ENCODE measurements at places on chromosomes 4 and X.

DNA sequence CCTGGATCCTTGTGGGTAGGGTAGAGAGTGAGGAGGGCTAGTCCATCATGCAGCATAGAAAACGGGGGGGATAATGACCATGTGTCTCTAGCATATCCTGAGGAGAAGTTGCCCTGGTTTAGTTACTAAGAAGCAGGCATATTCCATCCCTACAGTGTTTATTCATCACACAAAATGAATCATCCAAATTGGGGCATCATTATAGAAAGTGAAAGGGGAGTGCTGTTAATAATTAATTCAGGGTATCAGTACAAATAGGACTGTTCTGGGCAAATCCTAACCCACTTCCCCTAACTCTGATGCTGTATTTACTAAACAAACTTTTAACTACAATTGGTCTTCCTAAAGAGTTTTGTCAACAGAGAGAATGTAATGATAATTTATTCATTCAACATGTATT lies 281.1 kb upstream of the ARX start:
- DNase-seq, result no peak

DNA sequence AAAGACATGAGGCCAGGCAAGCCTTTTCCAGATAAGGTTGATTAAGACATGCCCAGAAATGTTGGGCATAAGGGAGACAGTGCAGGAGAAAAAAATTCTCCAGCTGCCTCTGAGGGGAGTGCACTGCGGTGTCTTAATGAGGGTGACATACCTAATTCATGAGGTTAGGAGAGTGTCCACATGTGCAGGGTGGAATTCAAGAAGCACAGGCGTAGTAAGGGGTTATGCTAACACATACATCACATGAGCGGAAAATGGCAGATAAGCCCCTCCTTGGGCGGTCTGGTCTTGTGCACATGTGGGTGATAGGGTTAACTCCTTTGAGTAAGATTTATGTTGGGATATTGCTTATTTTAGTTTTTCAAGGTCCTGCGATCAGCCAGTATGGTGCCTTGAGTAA lies 122.4 kb downstream of the PHKA2 start:
- no peak for DNase-seq

GRCh38 chr4:39205476-39205875 lies 23.1 kb downstream of the WDR19 start:
- DNase-seq, result no peak

DNA sequence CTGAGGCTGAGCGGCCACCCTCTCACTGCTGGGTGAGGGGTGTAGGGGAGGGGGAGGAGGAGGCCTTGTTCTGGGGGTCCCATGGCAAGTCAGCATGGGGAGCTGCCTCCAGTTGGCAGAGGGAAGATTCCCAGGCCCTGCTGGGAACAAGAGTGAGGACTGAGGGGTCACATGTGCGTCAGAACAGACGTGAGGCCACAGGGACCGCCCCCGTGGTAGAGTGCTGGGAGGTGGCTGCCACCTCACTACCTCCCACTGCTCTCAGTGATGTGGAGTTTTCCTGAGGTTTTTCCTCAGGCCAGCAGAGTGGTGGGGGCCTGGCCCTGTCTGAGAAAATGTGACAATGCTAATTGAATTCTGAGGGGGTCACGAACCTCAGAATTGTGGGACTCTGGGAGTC lies 568 bp downstream of the MAGEC1 start:
- no peak for DNase-seq

- DNase-seq, result no peak
Measured at GRCh38 chr4:134202166-134202956, 772 bp upstream of the PABPC4L start.

- no peak for DNase-seq
Measured at GRCh38 chrX:104510801-104511200, 55.2 kb upstream of the IL1RAPL2 start.

DNA sequence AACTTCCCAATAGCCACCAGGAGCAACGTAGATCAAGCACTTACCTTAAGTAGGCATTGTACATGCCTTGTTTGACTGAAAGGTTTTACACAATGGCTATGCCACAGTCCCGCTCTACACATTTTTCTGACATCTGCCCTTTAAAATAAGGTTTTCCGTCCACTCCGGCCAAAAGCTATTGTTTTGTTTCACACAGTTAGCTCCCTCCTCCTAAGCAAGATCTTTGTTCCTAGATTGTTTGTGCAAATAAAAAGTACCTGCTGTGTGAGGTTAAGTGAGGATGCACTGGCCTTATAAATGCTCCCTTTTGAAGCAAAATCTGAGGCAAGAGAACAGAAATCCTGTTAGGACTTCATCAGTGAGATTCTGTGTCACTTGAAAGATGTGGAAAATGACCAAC lies 11.8 kb downstream of the SCD5 start:
- DNase-seq, result no peak

- no peak for DNase-seq
Measured at GRCh38 chrX:24343719-24344118, 16.7 kb upstream of the SUPT20HL1 start.

GRCh38 chr4:124993838-124994237 lies 281.3 kb upstream of the ANKRD50 start:
- no peak for DNase-seq

DNA sequence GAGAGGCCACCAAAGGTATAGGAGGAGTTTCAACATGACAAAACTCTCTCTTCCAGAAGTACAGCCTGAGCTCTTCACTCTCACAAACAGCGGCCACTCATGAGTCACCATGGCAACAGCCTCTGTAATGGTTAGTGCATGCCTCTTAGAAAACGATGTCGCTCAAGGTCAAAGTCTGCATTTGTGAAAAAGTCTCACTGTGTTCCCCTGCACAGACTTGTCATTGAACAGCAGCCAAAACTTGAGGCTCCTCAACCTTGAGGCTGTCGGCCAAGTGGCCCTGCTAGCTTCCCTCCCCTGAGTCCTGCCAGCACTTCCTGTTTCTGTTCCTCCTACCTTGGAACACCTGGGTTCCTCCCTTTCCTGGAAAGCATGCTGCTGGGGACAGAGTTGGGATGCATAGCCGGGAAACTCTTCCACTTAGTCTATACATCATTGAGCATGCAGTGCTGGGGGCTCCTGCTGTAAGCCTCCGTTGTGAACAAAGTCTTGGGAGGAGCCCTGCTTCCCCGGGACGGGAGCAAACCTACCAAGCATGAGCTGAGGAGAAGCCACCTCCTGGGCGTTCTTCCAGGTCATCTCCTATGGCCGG lies 66.6 kb downstream of the ING2 start:
- DNase-seq, result no peak

GRCh38 chrX:136214551-136214950 lies 36.6 kb downstream of the MAP7D3 start:
- no peak for DNase-seq

GRCh38 chr4:104728380-104729122 lies 233.9 kb upstream of the CXXC4 start:
- DNase-seq, result no peak

GRCh38 chrX:49901048-49901447 lies 21.3 kb upstream of the CLCN5 start:
- DNase-seq, result no peak

GRCh38 chr4:32744211-32744610 lies 2024.0 kb downstream of the PCDH7 start:
- DNase-seq, result no peak

DNA sequence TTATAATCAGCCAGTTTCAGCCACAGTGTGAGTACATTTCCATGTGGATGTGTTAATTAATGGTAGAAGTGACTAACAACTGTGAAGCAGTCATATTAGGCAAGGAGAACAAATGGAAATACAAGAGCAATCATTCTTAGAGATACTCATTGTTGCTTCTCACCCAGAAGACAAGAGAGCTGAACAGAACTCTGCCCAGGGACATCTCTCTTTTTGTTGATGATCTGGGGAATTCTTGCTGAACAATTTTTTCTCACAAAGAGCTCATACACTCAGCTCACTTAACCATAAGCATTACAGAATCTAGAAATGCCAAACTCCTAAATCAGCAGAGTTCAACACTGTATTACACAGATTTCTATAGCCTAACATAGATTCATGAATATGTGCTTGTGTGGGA lies 150.1 kb downstream of the COMMD8 start:
- no peak for DNase-seq

GRCh38 chr4:155270671-155271070 lies 62.2 kb downstream of the NPY2R start:
- DNase-seq, result no peak

DNA sequence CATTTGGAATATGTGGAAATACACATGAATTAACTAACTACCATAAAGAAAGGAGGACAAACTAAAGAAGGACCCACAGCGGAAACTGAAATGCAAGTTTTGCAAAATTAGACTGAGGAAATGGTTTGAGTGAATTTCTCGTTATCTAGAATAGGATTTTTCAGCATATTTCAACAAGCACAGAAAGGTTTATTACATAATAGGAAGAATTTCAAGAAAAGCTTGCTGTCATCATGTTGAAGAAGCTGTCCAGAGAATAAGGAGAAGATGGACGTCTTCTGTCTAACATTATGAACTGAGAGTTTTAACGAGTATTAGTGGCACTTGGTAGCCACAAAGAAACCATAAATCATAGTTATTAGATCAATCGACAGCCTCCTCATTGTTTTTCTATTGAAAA lies 45.0 kb downstream of the TEC start:
- no peak for DNase-seq

DNA sequence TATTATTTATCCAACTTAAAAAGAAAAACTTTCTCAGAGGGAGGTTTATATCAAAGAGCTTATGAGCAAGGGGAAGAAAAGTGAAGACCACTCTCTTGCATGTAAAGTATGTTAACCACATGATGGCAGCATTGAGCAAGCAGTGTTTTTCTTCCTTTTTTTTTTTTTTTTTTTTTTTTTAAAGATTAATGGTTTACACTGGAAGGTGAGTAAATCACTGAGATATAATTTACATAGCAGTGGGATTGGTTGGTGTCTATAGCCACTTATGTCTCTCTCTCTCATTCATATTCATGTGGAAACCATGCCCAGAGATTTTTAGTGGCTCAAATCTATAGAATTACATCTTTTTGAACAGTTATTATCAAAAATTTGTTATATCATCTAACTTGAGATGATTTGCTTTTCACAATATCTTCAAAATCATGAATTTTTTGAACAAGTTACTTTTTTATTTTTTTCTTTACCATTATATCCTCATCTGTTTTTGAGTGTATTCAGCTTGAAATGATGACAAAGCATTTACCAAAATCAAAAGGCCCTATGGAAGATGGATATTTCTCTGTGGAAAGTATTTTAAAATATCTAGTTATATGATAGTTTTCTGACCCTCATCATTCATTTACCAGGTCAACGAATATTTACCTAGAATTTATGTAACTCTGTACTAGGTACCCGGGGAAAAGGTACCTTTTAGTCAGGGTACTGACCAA lies 31.6 kb downstream of the MTHFD2L start:
- DNase-seq, result no peak

DNA sequence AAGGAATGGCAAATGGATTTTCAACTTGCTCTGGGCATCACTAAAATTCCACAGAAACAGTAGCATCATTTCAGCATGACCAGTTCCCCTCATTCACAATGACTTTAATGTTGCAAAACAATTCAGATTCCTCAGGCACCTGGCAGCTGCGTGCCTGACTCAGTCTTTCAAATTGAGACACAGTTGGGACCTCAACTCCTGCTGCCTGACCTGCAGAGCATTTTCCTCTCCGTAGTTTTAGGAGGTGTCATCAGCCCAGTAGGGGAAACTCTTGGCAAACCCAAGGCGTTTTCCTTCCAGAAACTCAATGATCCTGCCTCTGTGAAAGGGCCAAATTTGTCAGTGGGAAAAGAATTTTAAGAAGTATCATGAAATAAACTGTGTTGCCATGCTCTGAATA lies 388.9 kb downstream of the SPRY1 start:
- no peak for DNase-seq

- no peak for DNase-seq
Measured at GRCh38 chr4:14835288-14835687, 167.0 kb upstream of the CPEB2 start.

DNA sequence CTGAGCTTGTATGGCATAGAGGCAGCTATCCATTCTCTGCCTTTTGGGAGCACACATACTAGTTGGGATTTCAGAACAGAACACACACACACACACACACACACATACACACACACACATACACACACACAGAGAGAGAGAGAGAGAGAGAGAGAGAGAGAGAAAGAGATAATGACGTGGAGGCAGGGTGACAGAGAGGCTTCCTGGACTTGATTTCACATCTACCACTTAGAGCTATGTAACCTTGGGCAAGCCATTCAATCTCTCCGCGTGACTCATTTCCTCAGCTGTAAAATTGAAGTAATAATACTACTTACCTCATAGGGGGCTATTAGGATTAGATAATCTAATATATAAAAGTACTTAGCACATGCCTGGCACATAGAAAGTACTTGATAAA lies 12.3 kb upstream of the GRIA3 start:
- DNase-seq, result no peak

DNA sequence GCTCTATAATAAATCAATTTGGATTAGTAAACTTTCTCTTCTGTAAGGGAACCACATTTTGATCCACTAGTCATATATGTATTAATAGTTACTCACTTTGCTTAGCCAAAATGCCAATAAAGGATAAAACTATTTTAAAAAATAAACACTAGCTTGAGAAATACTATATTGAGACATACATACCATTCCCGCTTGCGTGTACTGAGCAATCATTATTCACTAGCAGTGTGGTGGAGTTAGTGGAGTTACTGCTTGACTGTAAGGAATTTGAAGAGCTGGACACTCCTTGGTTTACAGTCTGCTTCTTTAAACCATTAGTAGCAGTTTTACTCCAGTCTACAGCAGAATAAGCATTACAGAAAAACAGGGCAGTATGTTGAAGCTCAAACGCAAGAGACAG lies 10.8 kb upstream of the PHKA2 start:
- DNase-seq, result no peak

DNA sequence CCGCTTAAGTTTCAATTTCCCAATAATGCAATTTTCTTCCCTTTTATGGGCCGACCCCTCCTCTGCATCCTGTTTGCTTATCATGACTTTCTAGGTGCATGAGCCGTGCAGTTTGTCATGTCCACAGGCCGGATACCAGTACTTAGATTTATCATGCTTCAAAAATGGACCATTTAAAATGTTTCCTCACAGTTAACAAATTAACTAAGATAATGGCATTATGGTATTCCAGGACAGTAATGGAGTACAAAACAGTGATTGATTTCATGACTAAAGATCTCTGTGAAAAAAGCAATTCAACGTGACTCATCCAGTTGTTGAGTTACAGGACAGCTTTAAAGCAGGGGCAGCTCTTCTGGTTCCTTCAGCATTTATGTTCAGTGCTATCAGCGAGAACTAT lies 23.0 kb downstream of the SNX25 start:
- no peak for DNase-seq

GRCh38 chr4:55345980-55346850 lies at the start of gene SRD5A3:
Gene SRD5A3 (plus strand): TSS chr4:55346242. CDS start chr4:55346337, 95 bp downstream.
- DNase-seq, result peak; percentile 31

- no peak for DNase-seq
Measured at GRCh38 chr4:89316931-89317366, 9.3 kb upstream of the GPRIN3 start.

GRCh38 chrX:69226459-69227158 lies 61.4 kb upstream of the PJA1 start:
- no peak for DNase-seq
